ENCODE measurements at places on chromosomes 2 and 18.

DNA sequence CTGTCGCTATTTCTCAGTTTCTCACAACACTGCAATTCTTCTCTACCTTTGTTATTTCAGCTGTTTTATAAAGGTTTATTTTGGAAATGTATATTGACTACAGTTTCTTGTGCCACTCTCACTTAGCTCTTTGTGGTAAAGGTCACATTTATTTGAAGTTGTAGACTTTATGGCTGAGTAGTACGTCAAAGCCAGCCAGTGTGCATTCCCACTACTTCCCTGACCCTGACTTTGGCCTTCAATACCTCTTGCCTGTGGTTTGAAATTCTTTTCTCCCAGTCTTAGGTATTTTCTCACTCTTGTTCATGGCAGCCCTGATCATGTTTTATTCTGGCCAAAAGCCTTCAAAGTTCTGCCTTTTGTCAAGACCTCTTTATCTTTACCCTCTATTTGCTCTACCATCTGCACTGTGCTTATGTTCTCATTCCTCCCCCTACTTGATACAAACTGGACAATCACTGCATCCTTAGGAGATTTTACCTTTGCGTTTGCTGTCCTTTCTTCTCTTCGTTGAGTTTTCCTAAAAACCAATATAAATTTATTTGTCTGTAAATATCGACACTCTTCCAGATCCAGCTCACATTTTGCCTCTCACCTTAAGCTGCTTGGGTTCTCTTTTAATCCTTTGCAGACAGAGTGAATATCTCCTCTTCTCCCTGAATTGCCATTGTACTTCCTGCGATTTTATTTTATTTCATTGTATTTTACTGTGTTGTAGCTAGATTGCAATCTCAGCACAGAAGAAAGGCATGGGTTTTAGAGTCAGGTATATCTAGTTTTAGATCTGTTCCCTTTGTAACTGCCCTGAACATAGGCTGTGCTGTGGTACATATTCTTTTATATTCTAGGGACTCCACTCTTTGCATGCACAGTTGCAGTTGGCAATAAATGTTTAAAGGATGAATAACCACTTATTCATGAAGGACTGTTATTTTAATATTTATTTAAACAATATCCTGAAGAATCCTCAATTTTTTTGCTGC is 31.2 kb downstream of the GULP1 start:
- DNase-seq: no peak

GRCh38 chr2:72719416-72719815 is 106.4 kb downstream of the EXOC6B start:
- DNase-seq: no peak

- no peak for DNase-seq
Observed at GRCh38 chr2:42342061-42342794, 18.8 kb downstream of the COX7A2L start.

GRCh38 chr18:68694316-68694715 is 20.6 kb downstream of the TMX3 start:
- no peak for DNase-seq

DNA sequence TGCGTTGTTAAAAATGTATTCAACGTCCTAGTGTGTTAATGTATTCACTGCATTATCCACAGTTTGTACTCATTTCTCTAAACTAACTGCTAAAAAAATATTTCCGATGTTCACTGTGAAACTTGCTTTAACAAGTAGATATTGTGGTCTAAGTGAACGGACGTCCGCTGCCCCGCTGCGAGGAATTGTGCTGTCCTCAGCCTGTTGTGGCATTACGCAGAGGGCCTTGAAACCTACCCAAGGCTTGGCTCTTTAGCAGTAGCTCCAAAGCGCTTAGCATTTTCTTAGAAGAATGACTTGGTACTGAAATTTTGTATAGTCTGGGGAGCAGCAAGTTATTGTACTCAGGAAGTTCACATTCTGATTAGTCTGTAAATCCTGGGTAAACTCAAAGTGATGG is 136.5 kb upstream of the SP5 start:
- DNase-seq: no peak

DNA sequence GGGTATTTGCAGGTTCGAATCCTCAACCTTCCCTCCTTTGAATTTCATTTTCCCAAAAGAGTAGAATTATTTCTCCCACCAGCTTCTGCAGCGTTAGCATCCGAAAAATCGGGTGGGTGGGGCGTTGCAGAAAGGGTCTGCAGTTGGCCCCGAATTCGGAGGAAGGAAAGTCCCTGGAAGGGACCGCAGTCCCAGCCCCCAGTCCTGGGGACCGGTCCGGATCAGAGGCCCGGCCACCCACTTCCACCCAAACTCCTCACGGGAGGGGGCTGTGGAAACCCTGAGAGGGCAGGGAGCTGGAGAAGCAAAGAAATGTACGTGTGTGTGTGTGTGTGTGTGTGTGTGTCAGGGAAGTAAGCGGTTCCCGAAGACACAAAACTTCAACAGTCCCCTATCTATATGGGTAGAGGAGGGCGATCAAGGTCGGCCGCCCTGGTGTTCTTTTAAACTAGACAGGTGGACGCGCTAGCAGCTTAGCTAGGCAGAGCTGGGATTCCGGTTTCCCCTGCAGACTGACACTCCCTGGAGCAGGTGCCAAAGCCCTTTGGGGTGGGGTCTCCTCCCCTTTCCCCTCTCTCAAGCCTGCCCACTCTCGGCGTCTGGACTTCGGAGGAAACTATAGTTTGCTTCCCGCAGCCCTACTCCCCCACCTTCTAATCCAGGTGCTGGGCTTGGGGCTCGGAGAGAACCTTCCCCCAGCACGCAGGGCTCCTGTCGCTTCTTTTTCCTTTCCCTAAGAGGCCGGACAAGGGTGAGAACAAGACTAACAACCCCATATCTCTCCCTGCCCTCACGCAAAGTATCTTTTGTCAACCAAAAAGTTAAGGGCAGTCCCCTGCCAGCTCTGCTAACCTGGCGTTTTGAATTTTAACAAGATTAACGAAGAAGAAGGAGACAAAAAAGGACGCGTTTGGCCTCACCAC is 4.8 kb upstream of the ONECUT2 start:
- DNase-seq: no peak

- no peak for DNase-seq
Observed at GRCh38 chr2:71884303-71885042, 263.2 kb downstream of the CYP26B1 start.

DNA sequence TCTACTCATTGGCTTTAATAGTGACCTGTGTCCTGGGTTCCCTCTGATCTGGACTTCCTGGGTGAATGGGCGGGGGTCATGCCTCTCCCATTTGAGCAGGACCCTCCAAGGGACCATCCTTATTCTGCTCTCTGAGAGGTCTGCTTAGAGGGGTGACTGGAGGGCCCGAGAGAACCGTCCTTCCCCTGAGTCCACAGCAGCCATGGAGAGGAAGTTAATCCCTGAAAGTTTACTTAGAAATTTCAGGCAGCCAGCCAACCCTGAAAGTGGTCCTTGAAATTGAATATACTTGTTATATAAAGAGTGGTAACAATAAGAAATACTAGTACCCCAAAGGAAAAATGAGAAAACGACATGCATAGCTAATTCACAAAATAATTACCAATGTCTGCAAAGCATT is 226.1 kb downstream of the DYSF start:
- peak; percentile 75 for DNase-seq

- DNase-seq: peak; percentile 34
Observed at GRCh38 chr2:72993147-72993932, 76.0 kb downstream of the EMX1 start.

GRCh38 chr2:95390272-95390880 is 12.1 kb upstream of the FAHD2A start:
- no peak for DNase-seq

GRCh38 chr2:140363131-140363530 is 1582.9 kb upstream of the NXPH2 start:
- no peak for DNase-seq

- DNase-seq: no peak
Observed at GRCh38 chr18:76484749-76485387, 10.2 kb downstream of the ZNF516 start.

- DNase-seq: no peak
Observed at GRCh38 chr2:218228366-218229090, 11.5 kb downstream of the ARPC2 start.

- no peak for DNase-seq
Observed at GRCh38 chr2:226943862-226944620, 108.2 kb downstream of the RHBDD1 start.

GRCh38 chr2:165847001-165847400 is 53.0 kb upstream of the GALNT3 start:
- DNase-seq: no peak

- DNase-seq: peak; percentile 44
Observed at GRCh38 chr2:128233790-128234395, 84.8 kb downstream of the HS6ST1 start.

DNA sequence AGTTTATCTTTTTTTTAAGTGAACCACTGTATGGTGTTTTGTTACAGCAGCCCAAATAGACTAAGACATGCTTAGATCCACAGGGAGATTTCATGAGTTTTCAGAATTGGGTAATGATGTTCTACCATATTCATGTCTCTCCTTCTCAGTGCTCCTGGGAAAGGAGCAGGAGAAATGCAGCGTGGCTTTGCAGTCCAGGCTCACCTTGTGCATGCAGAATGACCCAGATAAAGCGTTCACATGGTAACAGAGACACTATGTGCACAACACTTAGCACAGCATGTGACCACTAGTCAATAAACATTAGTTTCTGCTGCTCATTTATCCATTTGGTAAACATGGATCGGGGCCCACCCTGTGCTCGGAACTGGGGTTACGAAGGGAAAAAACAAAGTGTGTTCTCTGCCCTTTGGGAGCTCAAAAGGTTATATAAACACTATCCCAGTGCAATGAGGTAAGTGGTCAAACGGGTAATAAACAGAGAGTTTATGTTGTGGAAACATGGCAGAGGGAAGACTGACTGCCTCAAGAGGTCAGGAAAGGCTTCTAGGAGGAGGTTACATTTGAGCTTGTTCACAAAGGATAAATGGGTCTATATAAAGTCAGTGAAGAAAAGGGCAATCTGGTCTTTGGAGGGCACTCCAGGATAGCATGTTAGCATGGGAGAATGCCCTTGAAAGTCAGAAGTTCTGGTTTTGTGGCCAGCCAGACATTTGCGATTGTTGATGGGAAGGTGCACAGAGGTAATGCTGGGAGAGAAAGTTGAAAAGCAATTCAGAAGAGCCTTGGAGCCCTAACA is 299.2 kb downstream of the TDRD15 start:
- DNase-seq: peak; percentile 44

DNA sequence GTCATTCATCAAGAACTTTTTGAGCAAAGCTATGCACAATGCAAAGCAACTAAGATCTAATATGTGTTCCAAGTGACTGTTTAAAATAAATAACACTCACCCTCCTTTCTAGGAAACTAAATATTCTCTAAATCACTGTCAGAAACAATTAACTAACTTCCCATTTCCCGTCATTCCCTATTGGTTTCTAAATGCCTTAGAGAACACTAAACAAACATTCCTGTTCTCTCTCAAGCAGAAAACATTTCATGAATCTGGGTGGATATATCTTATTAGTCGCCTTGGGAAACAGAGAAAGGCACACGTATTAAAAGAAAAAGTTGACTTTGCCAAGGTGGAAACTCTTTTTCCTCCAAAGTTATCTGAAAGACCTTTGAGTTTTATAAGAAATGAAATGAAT is 735.2 kb downstream of the MBD2 start:
- DNase-seq: no peak

DNA sequence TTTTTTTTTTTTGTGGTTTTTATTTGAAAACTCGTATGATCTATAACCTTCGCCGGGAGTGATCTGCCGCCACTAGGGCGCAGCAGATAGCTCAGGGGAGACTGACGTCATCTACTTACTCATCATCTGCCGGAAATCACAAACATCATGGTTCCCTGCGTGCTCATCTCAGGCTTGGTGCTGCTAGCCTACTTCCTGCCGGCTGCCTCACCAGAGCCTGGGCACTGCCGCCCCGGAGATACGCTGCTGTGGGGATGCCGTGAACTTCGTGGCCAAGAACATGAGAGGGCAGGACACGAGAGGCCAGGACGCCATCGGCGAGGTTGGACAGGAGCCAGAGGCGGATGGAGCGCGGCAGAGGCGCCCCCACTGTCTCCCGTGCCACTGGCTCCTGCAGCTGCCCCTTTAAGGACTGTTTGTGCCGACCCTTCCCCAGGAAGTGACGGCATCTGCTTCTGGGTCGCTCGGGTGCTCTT is 68.8 kb downstream of the DOK6 start:
- peak; percentile 3 for DNase-seq

DNA sequence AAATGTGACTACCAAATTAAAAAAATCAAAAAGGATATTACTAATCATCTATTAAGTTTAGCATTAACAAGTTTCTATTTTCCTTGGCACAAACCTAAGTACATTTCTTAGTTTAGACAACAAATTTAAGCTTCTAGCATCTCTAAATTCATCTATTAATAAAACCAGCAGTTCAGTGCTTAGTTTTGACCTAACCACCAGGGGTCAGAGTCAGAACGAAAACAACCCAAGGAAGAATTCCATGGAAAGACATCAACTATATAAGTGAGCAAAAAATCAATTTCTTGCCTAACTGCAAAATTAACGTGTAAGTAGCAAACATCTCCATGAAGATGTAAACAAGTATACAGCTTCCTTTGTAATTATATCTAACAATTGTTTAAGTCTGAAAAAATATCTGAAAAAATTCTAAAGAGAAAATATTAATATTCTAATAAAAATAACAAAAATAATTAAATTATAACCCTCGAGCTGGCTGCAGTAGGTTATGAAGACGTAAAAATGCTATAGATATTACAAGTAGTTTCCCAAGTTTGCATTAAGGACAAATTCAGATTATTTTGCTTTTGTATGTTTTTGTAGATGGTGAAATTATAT is 83.7 kb downstream of the CERKL start:
- DNase-seq: peak; percentile 54

GRCh38 chr2:100260712-100261620 is 61.3 kb downstream of the LONRF2 start:
- DNase-seq: peak; percentile 71

DNA sequence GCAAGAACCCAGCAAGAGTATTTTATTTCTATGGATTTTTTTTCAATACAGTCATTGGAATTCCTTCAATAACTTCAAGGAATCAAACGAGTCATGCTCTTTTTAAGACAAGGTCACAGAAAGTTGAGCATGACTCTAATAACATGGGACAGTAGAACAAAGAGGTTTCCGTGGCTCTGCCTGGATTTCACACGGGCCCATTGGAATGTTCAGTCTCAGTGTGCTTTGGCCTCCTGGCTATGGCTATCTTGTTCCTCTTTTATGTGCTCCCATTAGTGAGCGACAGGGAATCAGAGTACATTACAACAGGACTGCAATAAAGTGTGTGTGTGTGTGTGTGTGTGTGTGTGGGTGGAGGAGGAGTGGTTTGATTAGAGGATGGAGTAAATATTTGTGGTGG is 312.4 kb downstream of the DCC start:
- DNase-seq: no peak
